ENCODE measurements at places on chromosomes 7 and 10.

- DNase-seq, result no peak
These were observed 28.4 kb downstream of the ITGB1 start for GRCh38 chr10:32929634-32930033.

DNA sequence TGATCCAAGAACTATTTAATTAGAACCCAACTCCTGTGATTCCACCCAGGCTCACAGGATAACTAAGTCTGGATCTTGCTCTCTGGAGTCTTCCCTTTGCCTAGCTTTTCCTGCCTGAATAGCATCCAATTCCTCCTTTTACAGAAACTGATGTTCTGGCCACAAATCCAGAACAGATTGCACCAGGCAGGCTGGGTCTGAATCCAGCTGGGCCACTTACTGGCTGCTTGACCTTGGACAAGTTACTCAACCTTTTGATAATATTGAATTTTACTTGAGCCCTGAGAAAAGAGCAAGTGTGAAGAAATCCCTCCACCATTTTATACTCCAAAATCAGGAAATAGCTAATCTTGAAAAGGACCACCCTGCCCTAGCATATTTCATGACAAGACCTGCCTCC is 55.5 kb upstream of the SLC35G1 start:
- no peak for DNase-seq

- no peak for DNase-seq
These were observed 4.8 kb downstream of the MNX1 start for GRCh38 chr7:157005456-157006204.

DNA sequence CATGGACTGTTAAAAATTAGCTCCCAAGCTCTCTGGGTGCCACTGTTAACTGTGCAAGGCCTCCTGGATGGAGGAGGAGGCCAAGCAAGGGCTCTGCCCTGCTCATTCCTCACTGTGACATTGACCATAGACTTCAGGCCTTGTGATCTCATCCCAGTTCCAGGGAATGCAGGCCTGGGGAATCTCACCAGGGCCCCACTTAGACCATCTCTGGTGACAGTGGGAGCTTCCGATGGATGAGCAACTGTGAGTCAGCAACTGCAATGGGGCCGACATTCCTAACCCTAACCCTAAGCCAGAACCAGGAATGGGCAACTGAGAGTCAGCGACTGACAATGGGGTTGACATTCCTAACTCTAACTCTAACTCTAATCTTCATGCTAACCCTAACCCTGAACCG is 50.4 kb upstream of the MSMB start:
- no peak for DNase-seq

DNA sequence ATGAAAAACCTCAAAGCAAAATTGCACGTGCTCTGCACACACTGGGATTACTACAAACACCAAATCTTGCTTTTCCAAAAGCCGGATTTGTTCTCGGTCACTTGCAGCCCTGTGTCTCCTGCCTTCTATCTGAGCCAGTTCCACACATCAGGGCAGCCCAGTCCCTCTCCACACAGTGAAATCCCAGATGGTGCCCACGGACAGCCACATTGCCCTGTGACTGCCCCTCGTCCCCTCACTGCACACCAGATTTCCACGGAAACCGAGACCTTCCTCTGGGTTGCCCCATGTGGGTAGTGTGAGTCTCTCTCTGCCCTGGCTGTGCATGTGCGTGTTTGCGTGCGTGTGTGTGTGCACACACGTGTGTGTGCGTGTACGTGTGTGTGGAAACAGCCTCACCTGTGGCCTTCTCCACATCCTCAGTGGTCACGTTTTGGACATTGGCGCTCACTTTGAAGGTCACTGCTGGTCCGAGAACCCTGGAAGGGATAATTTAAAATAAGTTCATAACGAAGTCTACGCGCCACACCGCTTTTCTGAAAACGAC is 506.7 kb downstream of the PTPRN2 start:
- no peak for DNase-seq

DNA sequence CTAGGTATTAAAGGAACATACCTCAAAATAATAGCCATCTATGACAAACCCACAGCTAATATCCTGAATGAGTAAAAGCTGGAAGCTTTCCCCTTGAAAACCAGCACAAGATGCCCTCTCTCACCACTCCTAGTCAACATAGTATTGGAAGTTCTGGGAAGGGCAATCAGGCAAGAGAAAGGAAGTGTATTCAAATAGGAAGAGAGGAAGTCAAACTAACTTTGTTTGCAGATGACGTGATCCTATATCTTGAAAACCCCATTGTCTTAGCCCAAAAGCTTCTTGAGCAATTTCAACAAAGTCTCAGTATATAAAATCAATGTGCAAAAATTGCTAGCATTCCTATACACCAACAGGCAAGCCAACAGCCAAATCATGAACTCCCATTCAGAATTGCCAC is 131.3 kb downstream of the FANK1 start:
- DNase-seq, result no peak

DNA sequence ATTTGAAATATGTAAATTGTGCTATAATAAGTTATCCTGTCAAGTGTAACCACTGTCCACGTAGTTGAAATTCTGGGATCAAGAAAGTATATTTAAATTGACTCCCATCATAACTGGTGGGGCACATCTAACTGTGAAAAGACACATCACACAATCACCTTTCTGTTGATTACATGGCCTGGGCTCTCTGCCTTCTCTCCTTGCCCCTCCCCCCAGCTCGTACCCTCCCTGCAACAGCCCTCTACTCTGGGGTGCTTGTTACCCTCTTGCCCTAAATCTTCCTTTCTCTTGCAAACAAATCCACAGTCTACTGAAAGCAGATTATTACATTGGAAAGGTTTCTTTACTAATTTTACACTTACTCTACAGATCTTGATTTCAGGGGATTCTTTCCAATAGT is 56.3 kb downstream of the CCDC186 start:
- DNase-seq, result no peak

GRCh38 chr10:88670497-88670896 is 6.3 kb downstream of the LIPF start:
- no peak for DNase-seq

DNA sequence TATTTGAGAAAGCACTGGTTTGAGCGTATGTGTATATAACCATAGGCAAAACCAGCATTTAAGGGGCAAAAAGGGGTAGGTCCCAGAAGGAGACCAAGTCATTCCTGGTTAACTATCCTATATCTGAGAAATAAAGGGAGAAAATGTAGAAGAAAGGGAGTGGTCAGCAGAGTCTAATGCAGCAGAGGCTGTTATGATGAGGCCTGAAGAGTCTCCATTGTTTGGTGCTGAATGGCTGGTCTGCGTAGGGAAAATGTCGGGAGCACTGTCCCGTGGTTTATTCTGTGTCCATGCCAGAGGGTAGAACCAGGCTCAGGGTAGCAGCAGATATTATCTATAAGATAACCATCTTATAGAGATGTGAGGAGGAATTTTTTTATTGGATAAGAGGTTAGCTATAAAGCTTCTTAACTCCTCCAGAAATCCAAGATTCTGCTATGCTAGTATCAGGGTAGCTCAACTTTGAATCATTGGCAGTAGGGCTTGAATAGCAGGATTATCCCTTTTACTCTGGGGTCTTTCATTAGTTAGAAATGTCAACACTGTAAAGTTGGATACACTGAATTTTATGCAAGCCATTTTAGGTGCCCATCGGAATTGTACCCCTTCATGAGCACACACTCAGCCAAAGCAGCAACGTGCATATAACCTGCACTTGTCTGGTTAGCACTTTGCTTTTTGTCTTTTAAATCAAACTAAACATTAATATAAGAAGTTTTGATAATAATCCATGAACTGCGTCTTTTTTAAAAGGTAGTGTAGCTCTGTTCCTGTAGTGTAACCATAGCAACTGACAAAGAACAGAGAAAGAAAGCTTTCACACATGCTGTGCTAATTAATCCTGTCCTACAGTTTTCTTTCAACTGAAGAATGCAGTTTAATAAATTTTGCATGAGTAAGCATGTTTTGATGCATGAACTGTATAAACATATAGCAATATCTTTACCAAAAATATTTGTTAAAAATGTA is 312.0 kb upstream of the FZD1 start:
- DNase-seq, result no peak

DNA sequence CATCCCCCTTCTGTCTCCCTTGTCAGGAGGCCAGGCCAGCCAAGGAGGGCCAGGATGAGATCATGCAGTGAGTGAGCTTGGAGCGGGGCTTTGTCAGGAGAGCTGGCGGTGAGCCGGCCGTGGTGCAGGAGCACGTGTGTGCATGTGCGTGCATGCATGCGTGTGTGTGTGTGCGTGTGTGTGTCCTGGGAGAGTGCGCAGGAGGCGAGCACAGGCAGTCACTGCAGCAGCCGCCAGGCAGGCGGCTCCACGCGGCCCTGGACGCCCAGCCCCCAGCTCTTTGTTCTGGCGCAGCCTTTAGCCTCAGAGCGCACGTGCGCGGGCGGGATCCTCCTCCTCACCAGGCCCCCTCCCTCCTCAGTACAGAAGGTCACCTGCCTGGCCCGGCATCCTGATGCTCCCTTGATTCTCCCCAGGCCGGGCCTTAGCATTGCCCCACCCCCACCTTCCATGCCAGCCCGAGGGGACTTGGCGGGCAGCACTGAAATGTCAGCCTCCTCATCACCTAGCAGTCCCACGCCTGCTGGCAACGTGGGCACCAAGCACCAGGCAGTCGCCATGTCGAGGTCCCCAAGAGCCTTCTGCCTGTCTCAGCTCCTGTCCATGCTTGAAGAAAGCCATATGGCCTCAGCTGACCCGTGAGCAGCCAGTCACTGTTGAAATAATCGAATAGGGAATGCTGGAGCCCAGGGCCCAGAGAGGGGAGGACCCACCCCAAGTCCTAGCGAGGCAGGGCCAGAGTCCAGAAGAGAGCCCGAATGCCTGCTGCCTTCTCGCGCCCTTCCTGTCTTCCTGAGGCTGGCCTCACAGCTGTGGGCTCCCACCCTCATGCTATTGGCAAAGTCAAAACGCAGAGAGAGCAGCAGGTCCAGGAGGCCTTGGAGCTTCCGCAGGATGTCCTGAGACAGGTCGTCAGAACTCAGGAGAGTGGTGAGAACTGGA is 125.9 kb upstream of the PPIF start:
- no peak for DNase-seq

- no peak for DNase-seq
These were observed 238.6 kb upstream of the PFKP start for GRCh38 chr10:2828741-2829140.

- DNase-seq, result no peak
These were observed 12.0 kb downstream of the FXYD4 start for GRCh38 chr10:43383204-43383971.

GRCh38 chr10:80493522-80494051 is 39.5 kb downstream of the TSPAN14 start:
- no peak for DNase-seq

DNA sequence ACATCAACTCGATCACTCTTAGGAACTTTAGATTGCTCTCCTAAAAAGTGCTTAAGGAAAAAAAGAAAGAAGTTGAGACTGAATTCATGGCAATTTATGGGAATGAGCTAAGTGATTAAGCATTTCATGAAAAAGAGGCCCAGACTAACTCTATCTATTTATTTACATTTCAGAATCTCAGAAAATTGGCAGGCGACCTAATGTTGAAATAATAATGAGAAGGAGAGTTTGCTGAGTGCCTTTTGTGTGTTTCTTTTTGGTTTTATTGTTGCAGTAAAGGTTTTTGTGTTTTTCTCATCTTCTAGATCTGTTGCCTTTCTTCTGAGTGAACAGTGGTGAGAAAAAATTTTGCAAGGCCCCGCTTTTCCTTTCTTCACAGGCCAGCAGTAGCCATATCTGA is 3.8 kb downstream of the GRK5 start:
- DNase-seq, result no peak

GRCh38 chr10:131702531-131703356 is 198.1 kb upstream of the PPP2R2D start:
- DNase-seq, result no peak

GRCh38 chr10:17237915-17238444 is 9.9 kb downstream of the VIM start:
- no peak for DNase-seq

- no peak for DNase-seq
These were observed 20.6 kb downstream of the HYAL4 start for GRCh38 chr7:123865517-123866117.

DNA sequence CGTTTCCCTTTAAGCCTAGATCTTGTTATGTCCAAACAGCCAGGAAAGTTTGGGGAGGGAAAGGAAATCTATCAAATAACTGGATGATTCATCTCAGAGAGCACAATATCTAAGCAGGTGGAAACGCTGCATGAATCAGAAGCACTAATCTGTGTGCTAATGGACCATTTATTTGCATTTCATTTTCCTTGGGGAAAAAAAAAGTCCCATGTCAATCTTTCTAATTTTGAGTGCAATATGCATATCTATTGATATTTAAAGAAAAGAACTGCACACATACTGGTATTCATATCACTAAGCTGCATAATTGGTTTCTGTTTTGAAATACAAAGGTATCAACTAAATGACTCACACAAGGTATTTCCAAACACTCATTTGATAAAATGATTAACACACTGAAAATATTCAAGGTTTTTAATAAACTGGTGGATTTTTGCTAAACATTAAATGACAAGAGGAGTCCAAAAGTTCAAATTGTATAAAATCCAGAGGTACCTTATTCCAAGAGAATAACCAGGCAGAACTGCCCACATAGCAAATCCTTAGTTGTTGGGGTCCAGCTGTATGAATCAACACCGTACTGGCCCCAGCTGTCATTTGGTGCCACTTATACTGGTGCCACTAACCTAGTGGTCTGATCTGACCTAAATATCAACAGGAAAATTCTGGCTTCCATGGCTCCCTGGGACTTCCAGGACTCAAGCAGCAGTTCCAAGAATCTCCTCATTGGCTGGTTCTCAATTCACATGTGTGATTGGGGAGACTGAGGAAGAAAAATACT is 122.2 kb upstream of the SP4 start:
- no peak for DNase-seq

DNA sequence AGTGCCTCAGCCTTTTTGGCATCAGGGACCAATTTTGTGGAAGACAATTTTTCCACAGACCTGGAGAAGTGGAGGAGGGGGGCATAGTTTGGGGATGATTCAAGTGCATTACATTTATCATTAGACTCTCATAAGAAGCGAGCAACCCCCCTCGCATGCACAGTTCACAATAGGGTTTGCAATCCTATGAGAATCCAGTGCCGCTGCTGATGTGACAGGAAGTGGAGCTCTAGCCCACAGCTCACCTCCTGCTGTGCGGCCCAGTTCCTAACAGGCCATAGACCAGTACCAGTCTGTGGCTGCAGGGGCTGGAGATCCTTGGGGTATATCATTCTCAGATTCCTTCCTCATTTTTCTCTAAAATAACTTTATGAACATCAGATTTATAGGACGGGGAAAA is 50.8 kb downstream of the ATAD1 start:
- no peak for DNase-seq

- no peak for DNase-seq
These were observed 111.6 kb downstream of the FAM53B start for GRCh38 chr10:124632566-124632965.

DNA sequence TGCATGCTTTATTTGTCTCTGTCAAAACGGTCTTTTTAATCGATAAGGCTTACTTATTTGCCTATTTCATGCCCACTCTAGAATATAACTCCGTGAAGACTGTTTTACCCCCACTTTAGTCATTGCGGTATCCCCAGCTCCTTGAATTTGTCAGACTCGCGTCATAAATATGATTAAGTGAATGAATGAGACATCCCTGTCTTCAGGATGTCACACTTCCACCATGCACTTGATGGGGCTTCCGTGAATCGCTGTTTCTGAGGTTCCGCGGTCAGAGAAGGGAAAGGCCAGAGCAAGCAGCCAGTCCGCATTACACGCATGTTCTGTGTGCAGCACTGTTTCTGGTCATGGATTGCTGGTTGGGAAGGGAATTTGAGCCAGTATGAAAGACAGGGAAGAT is 138.8 kb downstream of the CELF2 start:
- DNase-seq, result no peak

- DNase-seq, result no peak
These were observed 16.3 kb upstream of the GIMAP6 start for GRCh38 chr7:150648353-150649079.
